ENCODE measurements at places on chromosomes 2 and 18. TPM values are rescaled to one million over a fixed set of nuclear protein-coding genes. Genes with fewer than 3 reads are reported as not detected.
A peak's percentile ranks its signal among the peaks of the same experiment; 100 is the strongest.

DNA sequence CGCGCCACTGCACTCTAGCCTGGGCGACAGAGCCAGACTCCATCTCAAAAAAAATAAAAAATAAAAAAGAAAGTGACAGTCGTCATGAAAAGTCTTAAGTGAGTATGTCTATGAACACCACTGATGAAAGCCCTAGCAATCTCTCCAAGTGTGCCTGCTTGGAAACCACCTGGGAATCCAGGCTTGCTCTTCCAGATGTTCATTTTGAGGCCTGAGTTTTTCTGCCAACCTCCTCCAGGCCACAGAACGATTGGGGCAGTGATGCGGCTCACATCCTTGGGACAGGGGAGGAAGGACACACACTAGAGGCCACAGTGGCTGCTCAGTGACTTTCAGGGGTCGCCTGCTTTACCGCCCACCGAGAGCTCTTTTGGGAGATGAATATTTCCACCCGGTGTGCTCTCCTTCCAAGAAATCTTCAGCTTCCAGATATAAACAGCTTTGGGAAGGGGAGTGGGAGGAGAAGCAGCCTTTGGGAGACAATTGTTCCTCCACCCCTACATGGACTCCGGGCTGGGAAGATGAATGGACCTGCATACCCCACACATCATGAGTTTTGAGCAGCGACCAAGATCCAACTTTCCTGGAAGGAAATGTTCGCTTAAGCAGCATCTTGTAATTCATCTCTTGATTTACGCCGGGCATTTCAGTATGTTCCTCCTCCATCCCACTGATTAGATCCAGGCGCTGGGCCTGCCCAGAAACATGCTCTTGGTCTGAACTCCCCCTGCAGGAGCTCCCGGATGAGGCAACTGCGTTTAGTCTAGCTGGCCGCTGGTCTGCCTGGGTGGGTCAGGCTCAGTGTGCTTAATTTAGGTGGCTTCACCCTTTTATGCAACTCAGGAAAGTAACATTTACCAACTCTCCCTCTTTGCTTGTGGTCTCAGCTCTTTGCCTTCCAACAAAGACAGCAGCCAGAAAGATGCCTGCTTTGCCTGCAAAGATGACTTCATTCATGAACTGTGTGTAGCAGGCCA, 6.2 kb upstream of the ARMC9 start:
- H3K27me3 ChIP-seq: no peaks in the 10 kb centered on the region
- no peaks in the 10 kb centered on the region for H3K36me3 ChIP-seq
- peak; percentile 56 for DNase-seq
- no peak overlapping the region for H3K27ac ChIP-seq
- peaks cover 15% of the 10 kb centered on the region for H3K4me1 ChIP-seq
- no peak overlapping the region for H3K4me3 ChIP-seq

DNA sequence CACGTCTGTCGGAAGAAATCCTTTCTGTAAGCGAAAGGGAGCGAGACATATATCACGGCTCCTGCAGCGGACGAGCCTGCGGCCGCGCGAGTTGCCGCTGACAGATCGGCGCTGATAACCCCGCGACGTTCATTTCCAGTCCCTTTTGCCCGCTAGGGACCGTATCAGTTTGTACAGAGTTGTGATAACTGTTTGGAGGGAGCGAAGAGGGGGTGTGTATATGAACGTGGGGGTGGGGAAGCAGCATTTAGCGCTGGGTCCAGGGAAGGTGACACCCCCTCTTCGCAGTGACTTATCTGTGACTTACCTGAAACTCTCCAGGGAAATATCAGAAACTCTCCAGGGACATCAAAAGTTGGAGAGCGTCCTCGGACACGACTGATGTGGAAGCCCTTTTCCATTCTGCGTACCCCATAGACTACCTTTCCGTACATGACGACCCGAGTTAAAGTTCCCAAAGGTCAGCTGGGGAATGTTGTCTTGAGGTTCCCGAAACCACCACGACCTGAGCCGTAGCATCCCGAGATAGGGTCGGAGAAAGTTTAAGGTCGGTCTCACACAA, 948 bp upstream of the GATA6 start:
- DNase-seq: peak; percentile 73
- H3K4me1 ChIP-seq: peaks cover 2% of the 10 kb centered on the region
- H3K27ac ChIP-seq: peak overlapping the region; percentile 97

- H3K36me3 ChIP-seq: no peaks in the 10 kb centered on the region
- no peak overlapping the region for H3K4me3 ChIP-seq
- no peaks in the 10 kb centered on the region for H3K27me3 ChIP-seq
- no peak overlapping the region for H3K27ac ChIP-seq
Observed at GRCh38 chr2:120219291-120219690, 3.9 kb downstream of the TMEM185B start.

DNA sequence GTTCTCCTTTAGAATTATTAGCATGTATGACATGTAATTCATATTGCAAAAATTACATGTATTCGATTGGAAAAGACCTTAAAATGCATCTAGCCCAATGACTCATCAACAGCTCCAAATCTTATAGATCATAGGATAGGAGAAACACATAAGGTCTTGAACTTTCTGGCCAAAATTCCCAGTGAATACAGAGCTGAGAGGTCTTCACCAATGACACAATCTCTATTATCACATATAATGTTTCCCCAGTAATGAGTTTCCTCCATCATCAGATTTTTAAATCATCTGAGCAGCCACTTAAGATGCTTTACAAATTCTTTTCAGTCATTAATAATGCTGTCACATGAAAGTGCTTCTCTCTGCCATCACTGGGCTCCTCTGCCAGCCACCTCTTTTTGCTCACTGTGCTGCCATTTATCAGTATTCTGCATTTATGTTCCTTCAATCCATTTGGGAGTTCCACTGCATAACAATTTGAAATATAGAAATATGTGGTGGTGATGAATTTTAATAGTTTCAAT, 804.9 kb downstream of the SUCLG1 start:
- no peaks in the 10 kb centered on the region for H3K36me3 ChIP-seq
- no peaks in the 10 kb centered on the region for H3K4me1 ChIP-seq
- no peak overlapping the region for H3K27ac ChIP-seq
- no peaks in the 10 kb centered on the region for H3K27me3 ChIP-seq

DNA sequence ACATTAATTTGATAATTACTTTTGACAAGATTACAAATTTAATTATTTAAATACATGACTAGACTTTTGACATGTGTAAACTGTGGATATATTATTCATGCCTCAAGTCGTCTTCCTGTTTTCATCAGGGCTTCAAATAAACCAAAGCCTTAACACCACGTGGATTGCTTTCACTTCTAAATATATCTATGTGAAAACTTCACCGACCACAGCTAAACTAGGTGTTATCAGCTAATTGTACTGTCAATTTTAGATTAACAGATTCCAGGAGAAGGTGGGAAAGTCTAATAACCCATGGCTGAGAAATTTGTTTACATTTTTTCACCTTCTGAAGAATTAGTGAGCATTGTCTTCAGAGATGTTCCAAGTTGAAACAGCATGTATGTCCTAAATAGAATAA, 494.7 kb upstream of the FAM98A start:
- H3K4me1 ChIP-seq: no peaks in the 10 kb centered on the region
- no peak overlapping the region for H3K4me3 ChIP-seq
- H3K27ac ChIP-seq: no peak overlapping the region
- no peaks in the 10 kb centered on the region for H3K36me3 ChIP-seq
- no peaks in the 10 kb centered on the region for H3K27me3 ChIP-seq
- no peak for DNase-seq

GRCh38 chr2:216302981-216303676, 69.2 kb downstream of the MARCHF4 start:
- H3K4me3 ChIP-seq: no peak overlapping the region
- H3K27me3 ChIP-seq: no peaks in the 10 kb centered on the region
- DNase-seq: no peak
- H3K4me1 ChIP-seq: no peaks in the 10 kb centered on the region

- H3K27me3 ChIP-seq: no peaks in the 10 kb centered on the region
- H3K4me3 ChIP-seq: no peak overlapping the region
- no peaks in the 10 kb centered on the region for H3K4me1 ChIP-seq
- no peaks in the 10 kb centered on the region for H3K36me3 ChIP-seq
- H3K27ac ChIP-seq: no peak overlapping the region
Observed at GRCh38 chr2:206232287-206233035, 42.0 kb upstream of the ZDBF2 start.

DNA sequence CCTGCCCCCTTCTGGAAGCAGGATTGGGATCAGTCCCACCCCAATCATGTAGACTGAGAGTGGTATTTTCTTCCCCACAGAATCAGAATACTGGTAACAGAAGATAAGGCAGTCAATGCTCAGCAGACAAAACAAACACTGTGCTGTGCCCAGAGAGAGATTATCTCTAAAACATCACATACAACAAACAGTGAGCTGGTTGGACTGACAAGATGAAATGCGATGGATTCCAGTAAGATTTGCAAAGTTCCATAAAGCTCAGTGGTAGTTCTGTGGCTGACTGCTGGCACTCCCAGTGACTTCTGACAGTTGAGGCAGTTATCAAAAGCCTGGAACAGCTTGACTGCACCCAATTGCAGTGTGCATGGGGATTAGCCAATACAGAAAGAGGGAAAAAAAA, 311.5 kb upstream of the MGAT5 start:
- DNase-seq: no peak
- H3K4me1 ChIP-seq: no peaks in the 10 kb centered on the region
- no peak overlapping the region for H3K4me3 ChIP-seq
- H3K27me3 ChIP-seq: no peaks in the 10 kb centered on the region

GRCh38 chr2:40466935-40467572, 15.2 kb upstream of the SLC8A1 start:
- no peaks in the 10 kb centered on the region for H3K4me1 ChIP-seq
- H3K27me3 ChIP-seq: no peaks in the 10 kb centered on the region

DNA sequence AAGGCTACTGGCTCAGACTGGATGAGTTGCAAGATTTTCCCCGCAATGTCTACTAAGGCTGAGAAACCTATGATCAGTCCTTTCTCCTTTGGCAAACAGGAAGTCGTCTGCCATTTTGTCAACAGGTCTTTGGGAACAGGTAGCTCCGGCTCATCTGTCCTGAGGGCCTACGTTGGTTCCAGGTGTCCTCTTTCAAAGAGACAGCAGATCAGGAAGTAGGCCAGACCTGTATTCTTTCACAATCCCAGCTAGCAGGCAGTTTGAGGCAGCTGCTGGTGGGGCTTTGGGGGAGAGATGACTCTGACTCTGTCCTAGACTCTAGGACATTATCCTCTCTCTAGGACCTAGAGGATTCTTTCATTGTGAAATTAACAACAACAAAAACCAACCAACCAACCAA, 98.6 kb downstream of the ACTR2 start:
- H3K36me3 ChIP-seq: no peaks in the 10 kb centered on the region
- no peak overlapping the region for H3K27ac ChIP-seq
- H3K4me1 ChIP-seq: no peaks in the 10 kb centered on the region
- no peak overlapping the region for H3K4me3 ChIP-seq
- DNase-seq: no peak
- no peaks in the 10 kb centered on the region for H3K27me3 ChIP-seq

- no peaks in the 10 kb centered on the region for H3K4me1 ChIP-seq
- H3K4me3 ChIP-seq: no peak overlapping the region
- no peak overlapping the region for H3K27ac ChIP-seq
- no peak for DNase-seq
- H3K36me3 ChIP-seq: no peaks in the 10 kb centered on the region
Observed at GRCh38 chr2:49794396-49794795, 640.1 kb upstream of the FSHR start.

DNA sequence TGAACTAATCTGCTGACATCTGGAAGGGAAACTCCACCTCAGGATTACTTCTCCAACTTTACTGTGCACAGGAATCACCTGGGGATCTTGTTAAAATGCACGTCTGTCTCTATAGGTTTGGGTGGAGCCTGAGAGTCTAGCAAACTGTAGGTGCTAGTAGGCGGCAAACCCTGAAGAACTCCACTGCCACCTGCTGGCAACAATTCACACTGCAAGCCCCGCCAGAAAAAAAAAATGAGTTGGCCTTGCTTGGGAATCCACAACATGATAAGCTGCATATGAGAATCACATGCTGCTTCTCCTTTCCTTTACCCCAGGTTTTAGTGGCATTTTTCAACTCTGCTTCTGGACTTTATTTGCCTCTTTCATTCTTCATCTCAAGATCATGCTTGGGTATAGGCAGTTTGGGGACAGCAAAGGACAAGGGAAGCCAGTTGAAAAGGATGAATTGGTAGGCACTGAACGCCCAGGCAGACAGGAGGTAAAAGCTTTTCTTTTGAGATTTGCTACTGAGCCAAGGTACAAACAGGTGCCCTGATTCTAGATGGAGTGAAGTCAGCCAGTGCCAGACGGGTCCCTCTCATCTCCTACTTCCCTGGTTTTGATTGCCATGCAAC, 88.8 kb downstream of the VIT start:
- no peaks in the 10 kb centered on the region for H3K36me3 ChIP-seq
- H3K4me1 ChIP-seq: peaks cover 4% of the 10 kb centered on the region
- H3K27me3 ChIP-seq: no peaks in the 10 kb centered on the region
- DNase-seq: peak; percentile 70
- H3K4me3 ChIP-seq: no peak overlapping the region

GRCh38 chr2:238278626-238279323, 9.6 kb downstream of the PER2 start:
- peaks cover 32% of the 10 kb centered on the region for H3K36me3 ChIP-seq
- no peaks in the 10 kb centered on the region for H3K27me3 ChIP-seq

DNA sequence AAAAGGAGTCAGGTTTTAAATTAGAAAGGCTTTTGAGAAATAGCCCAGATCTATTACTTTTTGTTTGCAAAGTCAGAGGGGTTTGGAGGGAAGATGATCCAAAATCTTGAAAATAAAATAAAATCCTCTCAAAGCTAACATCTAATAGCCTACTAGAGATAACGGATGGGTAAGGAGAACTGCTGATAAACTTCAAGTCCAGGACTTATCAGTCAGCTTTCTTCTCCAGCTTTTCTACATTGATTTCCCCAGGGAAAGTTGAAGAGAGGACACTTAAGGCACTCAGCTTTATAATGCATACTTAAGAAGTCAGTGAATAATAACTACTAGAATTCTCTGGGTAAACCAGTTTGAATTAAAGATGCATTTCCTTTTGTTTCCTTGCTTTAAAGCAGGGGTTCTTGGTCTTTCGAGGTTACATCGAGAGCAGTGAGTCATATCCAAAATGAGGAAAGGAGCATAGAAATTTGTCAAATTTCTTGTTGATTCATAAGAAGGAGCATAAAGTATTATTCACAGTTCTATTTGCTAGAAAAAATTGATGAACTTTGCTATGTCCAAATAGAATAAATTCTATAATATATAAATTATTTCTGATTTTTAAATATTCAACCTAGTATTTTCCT, 43.2 kb upstream of the ITPRID2 start:
- H3K27ac ChIP-seq: no peak overlapping the region
- H3K4me3 ChIP-seq: no peak overlapping the region
- H3K4me1 ChIP-seq: peaks cover 3% of the 10 kb centered on the region
- H3K36me3 ChIP-seq: no peaks in the 10 kb centered on the region

GRCh38 chr2:72033636-72034035, 114.0 kb downstream of the CYP26B1 start:
- H3K27ac ChIP-seq: no peak overlapping the region
- no peaks in the 10 kb centered on the region for H3K27me3 ChIP-seq
- H3K4me1 ChIP-seq: no peaks in the 10 kb centered on the region
- H3K4me3 ChIP-seq: no peak overlapping the region

GRCh38 chr2:32289165-32289999, 11.7 kb downstream of the YIPF4 start:
- H3K27ac ChIP-seq: peak overlapping the region; percentile 14
- peaks cover 13% of the 10 kb centered on the region for H3K4me1 ChIP-seq
- no peak overlapping the region for H3K4me3 ChIP-seq

The TMEM247 gene
- not detected for total RNA-seq

The OSBPL1A gene
- 29.6 TPM for total RNA-seq

The ERBB4 gene
- 16.0 TPM for total RNA-seq

The MC4R gene
- total RNA-seq: 0.16 TPM

The GLB1L gene
- total RNA-seq: 9.9 TPM

The C2orf74 gene
- 11.4 TPM for total RNA-seq

The PMS1 gene
- total RNA-seq: 28.4 TPM

The LDLRAD4 gene
- 22.6 TPM for total RNA-seq

The CCDC74B gene
- 2.4 TPM for total RNA-seq

The REV1 gene
- 51.1 TPM for total RNA-seq

The IL36A gene
- total RNA-seq: not detected

The KHK gene
- 11.5 TPM for total RNA-seq

The CFAP65 gene
- 4.3 TPM for total RNA-seq
